ENCODE measurements at places on chromosomes 1 and 21.
A peak's percentile ranks its signal among the peaks of the same experiment; 100 is the strongest.

DNA sequence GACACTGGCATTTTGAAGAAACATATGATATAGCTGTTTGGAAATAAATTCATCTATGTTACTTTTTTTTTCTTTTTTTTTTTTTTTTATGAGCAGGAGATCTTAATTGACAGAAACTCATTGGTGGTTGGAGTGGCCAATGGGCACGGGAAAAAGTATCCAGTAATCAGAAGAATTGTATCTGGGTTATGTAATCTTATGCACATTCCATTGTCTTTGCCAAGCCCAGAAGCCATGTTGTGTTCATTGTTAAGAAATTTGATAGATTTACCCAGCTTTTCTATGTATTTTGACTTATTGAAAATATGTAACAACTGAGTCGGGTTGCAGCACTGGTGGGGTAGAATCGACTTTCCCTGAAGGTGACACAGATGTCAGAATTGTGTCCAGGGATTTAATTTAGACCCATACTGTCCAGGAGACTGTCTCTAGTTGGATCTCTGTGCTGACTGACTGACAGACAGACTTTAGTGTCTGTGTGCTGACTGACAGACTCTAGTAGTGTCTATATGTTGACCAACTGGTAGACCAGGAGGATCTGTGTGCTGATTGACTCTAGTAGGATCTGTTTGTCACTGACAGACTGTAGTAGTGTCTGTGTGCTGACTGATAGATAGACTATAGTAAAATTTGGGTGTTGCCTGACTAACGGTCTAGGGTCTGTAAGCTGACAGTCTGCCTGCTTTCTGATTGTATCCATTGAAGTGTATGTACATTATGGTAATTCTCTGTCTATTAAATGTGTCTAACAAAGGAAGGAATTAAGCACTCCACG is 12.3 kb upstream of the C4BPB start:
- DNase-seq = peak; percentile 38

GRCh38 chr1:247906504-247907047 is 11.2 kb downstream of the OR2W3 start:
- DNase-seq = no peak

- no peak for DNase-seq
Measured at GRCh38 chr1:43311521-43311920, 10.7 kb downstream of the TIE1 start.

DNA sequence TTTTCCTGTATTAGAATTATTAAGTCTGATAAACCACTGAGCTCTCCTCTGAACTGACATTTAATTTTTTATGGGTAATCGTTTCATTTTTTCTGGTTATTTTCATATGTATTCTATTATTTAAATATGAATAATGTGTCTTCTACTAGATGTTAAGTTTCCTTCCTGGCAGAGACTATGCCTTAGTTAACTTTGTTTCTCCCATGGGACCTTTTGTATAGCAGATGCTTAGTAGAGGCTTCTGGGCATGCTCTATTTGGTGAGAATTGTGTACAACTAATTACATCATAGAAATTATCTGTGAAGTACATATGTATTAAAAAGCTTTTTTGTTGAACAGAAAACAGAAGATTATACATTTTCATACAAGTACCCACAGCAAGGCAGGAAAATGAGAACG is 23.4 kb downstream of the CTBS start:
- peak; percentile 32 for DNase-seq

GRCh38 chr1:216596281-216596862 is 126.9 kb downstream of the ESRRG start:
- peak; percentile 5 for DNase-seq

- no peak for DNase-seq
Measured at GRCh38 chr1:72097851-72098570, 184.3 kb downstream of the NEGR1 start.

GRCh38 chr1:61491497-61491896 is 233.4 kb downstream of the TM2D1 start:
- DNase-seq = peak; percentile 32

- no peak for DNase-seq
Measured at GRCh38 chr1:107433068-107433467, 292.2 kb downstream of the NTNG1 start.

GRCh38 chr1:240739139-240739538 is 127.2 kb upstream of the GREM2 start:
- DNase-seq = peak; percentile 41

DNA sequence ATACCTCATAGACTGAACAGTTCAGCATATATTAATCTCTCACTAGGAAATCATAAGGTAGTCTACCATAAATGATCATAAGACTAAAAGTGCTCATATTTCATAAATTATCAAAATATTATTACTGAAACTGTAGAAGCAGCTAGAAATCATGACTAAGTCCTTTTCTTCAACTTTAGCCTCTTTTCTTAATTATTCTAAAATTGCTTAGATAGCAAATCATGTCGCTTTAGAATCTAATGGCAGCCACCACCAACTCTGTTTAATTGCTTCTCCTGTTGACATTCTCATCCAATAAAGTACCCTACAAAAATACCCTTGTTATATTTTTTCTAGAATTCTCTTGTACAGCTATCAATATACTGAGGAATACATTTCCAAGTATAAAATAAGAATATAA is 102.9 kb downstream of the DENND1B start:
- DNase-seq = no peak

- peak; percentile 25 for DNase-seq
Measured at GRCh38 chr1:17539477-17540254, at the start of gene ARHGEF10L. ARHGEF10L (plus strand) TSS chr1:17539698; CDS start chr1:17580596, 40,898 bp downstream.

DNA sequence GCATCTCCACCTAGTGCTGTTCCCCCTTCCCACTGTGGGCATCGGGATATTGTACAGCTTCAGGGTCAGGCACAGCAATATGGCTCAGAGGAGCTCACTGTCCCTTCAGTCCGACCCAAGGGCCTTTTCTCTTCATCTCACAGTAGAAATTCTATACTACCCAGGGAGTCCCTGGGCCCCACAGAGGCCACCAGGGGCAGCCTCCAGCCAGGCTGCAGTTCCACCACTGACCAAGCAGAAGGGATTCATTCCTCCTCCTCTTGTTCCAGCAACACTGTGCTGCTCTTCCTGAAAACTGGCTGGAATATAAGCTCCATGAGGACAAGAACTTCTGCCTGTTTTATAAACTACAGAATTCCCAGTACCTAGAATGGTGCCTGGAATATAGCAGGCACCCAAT is 70.5 kb downstream of the CD34 start:
- DNase-seq = no peak

DNA sequence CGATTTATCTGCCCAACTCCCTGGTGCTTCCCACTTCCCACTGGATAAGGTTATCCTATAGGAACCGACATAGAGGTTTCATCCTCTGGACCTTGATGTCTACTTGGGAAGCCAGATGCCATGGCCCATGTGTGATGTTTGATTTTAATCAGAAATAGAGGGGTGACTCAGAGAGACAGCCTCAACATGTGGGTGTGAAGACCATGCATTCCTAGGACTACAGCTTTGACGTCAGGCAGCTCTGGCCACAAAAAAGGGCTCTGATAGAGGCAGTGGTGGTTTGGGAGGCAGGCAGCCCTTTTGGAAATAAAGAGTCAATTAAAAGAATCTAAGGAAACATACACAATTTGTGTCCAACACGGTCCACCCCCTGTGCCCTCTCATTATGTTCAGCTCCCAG is 5.2 kb upstream of the SH2D2A start:
- peak; percentile 64 for DNase-seq

DNA sequence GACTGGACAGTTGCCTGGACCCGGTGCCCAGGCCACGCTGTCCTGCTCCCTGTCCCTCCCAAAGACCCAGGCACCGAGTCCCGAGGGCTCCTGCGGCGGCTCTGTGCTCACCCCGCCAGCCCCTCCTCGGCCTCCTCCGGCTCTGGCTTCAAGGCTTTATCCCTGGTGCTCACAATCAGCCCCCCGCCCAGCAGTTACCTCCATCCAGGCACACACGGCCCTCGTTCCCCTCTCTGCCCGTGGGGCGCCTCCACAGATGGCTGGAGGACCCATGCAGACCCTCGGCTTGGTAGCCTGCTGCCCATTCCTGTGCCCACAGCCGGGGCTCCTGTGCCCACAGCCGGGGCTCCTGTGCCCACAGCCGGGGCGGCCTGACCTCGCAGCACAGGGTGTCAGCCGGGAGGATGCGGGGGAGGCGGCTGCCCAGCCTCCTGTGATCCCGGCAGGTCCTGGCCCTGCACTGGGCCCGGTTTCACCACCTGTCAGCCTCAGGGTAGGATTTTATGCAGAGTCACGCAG is 52.3 kb upstream of the COL18A1 start:
- DNase-seq = no peak

DNA sequence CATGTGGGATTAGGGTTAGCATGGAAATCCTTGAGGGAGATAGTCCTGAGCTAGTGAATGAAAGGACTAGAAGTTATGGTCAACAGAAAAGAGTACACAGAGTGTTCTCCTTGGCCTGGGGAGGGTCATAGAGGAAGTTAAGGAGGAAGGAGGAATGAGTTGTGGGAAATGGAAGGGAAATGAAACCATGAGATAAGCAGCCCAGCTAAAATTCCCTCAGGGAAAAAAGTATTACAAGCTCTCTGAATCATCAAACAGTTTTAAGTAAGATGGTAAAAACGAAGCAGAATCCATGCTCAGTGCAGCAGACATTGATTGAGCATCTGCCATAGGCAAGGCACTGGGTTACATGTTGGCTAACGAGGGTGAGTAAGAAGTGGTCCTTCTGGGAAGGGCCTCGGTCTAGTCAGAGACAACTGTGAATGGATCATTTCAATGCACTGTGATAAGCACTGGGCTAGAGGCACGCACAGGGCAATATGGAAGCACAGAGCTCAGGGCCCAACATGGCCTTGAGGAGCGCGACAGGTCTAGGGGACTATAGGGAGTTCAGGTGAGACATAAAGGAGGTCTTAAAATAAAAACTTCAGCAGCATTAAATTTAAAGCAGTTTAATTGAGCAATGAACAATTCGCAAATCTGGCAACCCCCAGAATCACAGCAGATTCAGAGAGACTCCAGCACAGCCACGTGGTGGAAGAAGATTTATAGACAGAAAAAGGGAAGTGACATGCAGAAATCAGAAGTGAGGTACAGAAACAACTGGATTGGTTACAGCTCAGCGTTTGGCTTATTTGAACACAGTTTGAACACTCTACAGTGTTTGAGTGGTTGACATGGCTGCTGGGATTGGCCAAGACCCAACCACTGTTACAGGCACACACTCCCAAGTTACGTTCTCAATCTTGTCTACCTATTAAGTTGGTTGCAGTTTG is 219.5 kb downstream of the HLX start:
- DNase-seq = peak; percentile 33

DNA sequence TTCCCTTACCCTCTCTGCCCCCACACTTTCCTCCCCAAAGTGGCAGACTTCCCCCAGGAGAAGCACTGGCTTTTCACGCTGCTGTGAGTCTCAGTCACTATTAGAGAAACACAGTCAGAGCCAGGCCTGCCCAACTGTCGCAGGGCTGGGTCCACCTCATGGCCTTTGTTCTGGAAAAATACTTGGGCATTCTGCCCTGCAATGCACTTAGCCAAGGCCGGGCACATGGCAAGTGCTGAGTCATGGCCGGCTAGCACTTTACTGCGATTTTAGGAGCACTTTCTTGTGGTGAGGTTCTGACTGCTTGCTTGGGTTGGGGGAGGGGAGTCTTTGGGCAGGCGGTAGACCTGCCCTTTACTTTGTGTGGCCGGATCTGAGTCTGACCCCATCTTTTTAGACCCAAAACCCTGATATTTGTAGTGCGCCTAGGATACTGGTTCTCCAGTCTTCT is 7.7 kb downstream of the EPHX1 start:
- peak; percentile 95 for DNase-seq

DNA sequence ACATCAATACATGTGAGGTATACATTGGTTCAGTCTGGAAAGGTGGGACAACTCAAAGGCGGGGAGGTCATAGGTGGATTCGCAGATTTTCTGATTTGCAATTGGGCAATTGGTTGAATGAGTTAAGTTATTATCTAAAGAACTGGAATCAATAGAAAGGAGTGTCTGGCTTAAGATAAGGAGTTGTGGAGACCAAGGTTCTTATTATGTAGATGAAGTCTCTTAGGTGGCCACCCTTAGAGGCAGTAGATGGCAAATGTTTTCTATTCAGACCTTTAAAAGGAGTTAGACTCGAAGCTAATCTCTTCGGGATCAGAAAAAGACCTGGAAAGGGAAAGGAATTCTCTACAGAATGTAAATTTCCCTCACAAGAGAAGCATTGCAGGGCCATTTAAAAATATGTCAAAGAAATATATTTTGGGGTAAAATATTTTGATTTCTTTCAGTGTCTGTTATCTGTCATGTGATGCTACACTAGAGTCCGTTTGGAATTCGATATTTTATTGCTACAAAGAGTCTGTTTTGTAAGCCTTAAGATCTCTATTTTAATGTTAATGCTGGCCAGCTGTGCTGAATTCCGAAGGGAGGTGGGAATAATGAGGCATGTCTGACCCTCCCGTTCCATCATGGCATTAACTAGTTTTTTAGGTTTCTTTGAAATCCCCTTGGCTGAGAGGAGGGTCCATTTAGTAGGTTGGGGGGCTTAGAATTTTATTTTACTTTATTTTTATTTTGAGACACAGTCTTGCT is 265.1 kb downstream of the PTPRU start:
- no peak for DNase-seq

DNA sequence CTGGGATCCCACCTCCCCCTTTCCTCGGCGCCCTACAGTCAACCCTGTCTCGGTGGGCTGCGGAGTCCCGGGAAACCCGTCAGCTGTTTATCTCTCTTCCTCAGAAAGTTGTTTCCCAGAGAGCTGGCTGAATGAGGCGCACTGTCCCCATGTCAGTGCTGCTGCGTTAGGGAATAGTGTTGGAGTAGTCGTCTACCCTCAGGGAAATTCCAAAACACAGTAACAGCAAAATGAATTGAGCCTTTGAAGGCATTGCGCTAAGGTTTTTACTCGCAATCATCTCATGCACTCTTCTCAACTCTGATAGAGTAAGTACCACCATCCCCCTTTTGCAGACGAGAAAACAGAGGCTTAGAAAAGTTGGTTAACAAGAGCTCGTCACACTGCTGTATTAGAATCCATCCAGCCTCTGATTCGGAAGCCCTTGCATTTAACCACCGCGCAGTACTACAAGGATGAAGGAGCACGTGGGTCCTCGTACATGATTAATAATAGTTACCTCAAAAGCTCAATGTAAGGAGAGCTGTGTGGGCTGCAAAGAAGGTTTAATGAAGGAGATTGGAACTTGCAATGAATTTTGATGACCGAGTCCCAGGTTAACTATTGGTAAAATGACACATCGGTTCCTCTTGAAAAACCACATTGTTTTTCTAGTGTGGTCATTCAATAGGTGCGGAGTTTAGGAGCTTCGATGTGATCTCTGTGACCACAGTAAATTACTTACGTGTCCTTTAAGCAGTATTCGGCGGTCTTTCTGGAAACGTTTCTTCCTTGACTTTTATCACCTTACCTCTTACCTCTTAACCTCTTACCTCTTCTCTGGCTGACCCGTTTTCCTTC is 788 bp upstream of the EDEM3 start:
- DNase-seq = peak; percentile 28

DNA sequence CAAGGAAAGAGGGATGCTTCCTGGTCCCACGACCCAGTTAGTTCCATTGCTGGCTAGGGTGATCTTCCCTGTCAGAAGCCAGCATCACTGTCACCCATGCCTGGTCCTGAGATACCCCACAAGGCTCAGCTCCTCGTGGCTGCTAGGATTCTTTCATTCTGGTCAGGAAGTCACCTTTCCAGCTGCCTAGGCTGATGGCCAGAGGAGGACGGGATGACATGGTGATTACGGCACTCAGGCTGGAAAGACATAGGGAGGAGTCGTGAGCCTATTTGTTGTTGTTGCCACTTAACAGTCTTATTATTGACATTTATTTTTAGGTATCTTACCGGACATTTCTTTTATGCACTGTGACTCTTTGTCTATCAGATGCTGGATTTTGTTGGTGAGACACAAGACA is 20.0 kb upstream of the MAPKAPK2 start:
- no peak for DNase-seq

Measured in AG10803 (cell line).